Activated CD4-positive, alpha-beta T cell treated with anti-CD3 and anti-CD28 coated beads, Interleukin-2, amount 50 U/mL, for 16 hours (primary cell): ENCODE measurements at places on chromosomes 13 and 19.

DNA sequence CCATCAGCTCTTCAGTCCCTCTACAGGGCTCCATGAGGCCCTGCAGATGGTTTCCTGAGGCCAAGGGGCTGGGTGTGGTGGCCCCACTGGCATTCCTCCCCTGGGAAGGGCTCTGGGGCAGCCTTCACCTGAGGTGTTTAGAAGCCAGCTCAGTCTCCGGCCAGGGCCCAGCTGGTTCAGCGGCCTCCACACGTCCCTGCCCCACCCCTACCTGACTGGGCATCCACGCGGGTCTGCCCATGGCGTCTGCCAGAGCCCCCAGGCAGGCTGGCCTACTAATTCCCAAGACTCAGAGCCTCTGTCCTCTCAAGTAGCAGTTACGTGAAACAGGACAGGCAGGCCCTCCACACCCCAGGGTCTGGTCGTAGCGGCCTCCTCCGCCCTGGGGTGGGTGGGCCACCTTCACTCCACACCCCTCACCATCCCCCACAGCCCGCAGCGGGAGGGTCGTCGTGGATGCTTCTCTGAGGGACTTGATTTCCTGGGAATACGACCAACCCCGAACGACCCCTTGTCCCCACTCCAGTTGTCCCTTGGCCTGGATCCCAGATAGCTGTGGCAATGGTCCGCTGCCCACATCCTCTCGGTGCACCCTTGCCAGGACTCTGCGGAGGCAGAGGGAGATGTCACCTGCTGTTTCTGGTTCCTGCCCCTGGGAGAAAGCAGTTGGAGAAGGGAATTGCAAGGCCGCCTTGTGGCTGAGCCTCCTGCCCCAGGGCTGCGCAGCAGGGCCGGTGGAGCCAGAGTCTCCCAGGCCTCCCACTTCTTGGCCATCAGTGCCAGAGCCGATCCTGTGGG, 24.3 kb downstream of the CAPN12 start:
- no peak for DNase-seq

DNA sequence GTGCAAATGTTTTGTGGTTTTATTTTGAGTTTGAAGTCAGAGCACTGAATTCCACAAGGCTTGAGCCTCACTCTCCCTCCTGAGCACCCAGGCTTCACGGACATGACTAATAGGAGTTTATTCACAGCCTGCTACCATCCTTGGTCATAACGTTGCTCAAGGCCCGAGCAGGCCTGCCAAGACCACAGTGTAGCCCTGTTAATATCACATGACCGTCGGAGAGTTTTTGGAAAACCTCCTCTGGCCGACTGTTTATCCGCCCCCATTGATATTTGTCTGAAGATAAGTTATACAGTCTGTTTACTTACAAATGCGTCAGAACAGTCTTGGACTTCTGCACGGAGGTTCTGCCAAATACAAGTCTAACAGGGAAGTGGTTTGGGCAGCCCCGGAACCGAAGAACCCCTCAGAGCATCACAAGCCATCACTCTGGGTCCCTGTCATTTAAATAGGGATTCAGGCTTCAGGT, 89.9 kb downstream of the COL4A2 start:
- DNase-seq: no peak

DNA sequence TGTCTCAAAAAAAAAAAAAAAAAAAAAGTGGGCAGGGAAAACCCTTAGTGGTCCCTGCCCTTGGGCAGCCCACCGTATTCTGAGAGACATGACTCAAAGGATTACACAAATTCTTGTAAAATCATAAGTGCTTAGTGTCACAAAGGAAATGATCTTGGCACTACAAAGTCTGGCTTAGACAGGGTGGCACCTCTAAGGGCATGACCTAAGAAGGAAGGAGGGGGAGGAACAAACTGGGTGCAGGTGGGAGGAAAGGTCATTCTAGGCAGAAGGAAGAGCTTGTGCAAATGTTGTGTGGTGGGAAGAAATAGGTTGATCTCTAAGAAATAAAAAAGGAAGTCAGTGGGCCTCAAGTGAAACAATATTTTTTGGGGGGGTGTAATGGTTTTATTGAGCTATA, 10.4 kb downstream of the PNPLA6 start:
- DNase-seq: peak; percentile 30

- no peak for DNase-seq
Observed at GRCh38 chr13:94268661-94269060, 210.8 kb downstream of the DCT start.

DNA sequence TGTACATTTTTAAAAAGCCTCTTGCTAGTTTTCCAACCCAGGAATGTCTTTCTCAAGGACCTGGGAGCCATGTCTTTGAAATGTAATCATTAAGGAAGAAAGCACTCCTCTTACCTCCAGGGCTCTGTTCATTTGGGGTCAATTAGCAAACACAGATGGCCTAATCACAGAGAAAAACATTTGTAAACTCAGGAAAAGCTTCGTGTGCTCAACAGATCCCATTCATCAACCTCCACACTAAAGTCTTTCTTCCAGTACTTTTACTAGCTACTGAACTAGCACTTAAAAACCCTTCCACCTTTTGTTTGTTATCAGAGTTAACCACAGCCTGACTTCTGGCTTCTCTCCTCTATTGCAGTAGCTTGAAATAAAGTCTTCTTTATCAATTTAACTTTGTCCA, 441.4 kb downstream of the PCDH20 start:
- no peak for DNase-seq

DNA sequence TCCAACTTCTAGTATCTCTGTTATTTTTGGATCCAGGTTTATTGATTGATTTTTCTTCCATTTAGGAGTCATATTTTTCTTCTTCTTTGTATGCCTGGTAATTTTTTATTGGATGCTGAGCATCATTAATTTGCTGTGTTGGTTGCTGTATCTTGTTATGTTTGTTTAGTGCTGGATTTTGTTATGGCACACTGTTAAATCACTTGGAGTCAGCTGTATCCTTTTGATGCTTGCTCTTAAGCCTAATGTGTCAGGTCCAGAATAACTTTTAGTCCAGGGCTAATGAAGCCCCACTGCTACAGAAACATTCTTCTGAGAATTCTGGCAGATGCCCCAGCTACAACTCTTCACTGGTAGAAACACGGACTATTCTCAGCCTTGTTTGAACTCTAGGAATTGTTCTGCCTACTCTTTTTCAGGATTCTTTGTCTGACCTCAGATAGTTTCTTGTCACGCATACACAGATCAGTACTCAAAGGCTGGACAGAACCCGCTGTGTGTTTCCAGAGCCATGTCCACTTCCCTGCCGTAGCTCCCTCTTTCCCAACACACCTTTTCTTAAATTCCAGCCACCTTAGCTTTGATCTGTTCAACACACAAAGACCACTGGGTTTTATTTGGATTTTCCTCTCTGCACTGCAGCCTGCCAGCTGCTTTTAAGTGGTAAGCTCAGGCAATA, 137.1 kb upstream of the WASF3 start:
- no peak for DNase-seq

- DNase-seq: no peak
Observed at GRCh38 chr13:52010890-52011631, at the start of gene ATP7B. Gene ATP7B, minus strand, starts transcription at chr13:52011450. Its CDS starts 113 bp downstream, at chr13:52011337.
